ENCODE measurements at places on chromosomes 16 and 17.

DNA sequence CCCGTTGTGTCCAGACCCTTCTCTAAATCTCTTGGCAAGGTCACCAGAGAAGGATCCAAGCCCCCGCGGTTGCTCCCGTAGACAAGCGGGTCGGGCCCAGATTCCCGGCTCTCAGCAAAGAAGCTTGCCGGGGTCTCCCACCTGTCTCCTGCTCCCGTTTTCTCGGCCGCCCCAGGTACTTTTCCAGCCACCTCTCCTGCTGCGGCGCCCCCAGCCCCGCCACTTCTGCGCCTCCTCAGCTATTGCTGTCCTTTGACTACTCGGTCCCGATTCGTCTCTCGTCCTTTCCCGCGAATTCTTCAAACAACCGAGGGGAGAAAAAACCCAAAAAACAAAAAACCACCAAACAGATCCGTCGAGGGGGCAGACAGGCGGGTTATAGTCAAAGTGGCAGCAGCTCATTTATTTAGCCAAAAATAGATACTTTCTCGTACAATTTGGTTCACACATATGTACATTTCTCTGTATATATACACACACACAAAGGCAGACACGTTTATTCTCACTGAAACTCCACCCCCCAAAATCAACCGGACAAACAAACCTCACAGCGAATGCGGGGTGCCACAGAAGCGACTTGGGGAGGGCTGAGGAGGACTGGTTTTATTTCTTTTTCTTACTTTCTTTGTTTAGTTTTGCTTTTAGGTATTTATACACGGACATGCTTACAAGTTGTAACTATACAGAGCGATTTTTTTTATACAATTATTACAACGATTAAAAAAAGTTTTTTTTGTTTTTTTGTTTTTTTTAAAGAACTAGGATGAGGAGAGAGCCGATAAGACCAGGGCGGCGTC lies 3.5 kb downstream of the IRX3 start:
- DNase-seq, result no peak

GRCh38 chr16:23907457-23907902 lies 71.7 kb downstream of the PRKCB start:
- no peak for DNase-seq

GRCh38 chr17:73598212-73598611 lies 46.0 kb downstream of the SDK2 start:
- no peak for DNase-seq

DNA sequence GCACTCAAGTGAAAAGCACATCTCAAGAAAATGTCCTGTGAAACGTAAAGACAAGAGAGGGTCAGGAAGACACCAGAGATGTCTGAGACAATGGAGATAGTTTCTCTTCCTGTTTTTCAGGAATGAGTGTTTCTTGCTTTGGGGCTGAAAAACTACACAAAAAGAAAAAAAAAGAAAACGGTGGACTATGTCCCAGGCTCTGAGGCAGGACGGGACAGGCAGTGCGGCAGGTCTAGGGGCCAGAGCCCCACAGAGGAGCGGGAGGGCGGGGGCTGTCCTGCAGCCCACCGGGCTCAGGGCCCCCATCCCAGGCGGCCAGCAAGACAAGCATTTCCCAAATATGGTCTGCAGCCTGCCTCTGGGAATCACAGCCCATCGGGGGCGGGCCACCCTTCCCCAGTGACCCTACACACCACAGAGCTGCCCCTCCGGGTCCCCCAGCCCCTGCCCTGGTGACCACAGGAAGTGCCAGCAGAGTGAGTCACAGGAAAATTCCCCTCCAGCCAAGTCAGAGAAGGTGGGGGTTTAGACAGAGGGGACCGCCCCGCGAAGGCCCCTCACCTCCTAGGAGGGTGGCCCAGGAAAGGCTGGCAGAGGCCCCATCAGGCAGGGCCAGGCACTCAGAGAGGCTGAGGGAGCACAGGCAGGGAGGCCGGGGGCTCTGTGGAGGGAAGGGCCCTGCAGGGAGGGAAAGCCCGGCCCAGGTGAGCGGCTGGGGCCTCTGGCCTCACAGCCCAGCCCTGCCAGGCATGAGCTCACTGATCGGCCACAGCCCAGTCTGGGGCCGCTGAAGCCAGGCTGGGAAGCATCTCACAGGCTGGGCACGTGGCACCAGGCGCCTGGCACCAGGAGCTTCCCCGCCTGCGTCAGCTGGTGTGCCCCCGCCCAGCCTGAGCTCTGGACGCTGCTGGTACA lies 6.3 kb downstream of the BCAR1 start:
- DNase-seq, result no peak

DNA sequence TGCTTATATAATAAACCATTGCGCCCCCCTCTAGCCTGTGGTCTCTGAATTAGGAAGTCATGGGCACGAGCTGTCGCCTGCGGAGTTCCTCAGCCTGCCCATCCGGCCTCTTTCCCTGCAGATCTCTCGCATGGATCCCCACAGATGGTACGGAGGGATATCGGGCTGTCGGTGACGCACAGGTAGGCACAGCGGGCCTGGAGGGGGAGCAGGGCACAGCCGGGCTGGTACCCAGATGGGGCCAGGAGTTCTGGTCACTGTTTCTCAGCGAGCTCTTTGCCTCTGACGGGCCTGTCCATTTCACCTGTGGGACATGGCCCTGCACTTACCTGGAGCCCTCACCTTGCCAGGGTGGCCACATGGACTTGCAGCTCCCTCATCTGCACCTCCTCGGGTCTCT lies 42.6 kb upstream of the LGALS9 start:
- DNase-seq, result no peak

- peak; percentile 56 for DNase-seq
Observed at GRCh38 chr17:74512624-74513091, 18.6 kb downstream of the CD300LB start.

- no peak for DNase-seq
Observed at GRCh38 chr17:61361084-61361483, 38.6 kb upstream of the TBX2 start.

- DNase-seq, result no peak
Observed at GRCh38 chr16:12449374-12449773, 354.3 kb downstream of the CPPED1 start.

GRCh38 chr16:29662729-29663015 lies 375 bp upstream of the SPN start:
- no peak for DNase-seq

GRCh38 chr17:74642995-74643394 lies 19.5 kb upstream of the CD300E start:
- no peak for DNase-seq

GRCh38 chr17:57898487-57899311 lies 48.9 kb upstream of the MRPS23 start:
- no peak for DNase-seq

- DNase-seq, result no peak
Observed at GRCh38 chr17:35238821-35239220, 4.1 kb upstream of the SLFN5 start.

GRCh38 chr17:33387406-33387805 lies 94.3 kb upstream of the ASIC2 start:
- no peak for DNase-seq

DNA sequence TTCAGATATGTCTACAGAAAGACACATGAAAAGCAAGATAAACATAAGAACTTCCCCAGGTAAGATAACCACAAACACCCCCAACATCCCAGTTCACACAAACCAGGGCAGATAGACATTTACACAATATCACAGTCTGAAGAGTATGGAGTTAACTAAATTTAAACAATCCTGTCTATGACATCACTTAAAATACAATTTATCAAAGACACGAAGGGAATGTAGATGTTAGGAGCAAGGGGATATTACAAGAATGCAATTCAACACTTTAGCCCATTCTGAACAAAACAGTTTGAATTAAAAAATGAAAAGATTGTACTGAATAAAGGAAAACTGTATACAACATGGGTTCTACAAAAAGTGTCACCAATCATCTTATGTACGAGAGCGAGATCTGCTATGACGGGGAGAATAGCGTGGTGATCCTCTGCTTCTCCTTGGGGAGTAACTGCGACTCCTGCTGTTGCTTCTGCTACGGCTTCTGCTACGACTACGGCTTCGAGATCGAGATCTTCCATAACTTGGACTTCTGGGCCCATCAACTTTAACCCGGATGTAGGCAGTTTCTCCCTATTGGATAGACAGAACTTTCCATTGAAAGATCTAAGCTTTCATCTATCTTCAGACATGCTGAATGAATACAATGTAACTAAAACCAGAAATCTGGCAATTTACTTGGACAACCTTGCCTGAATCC lies 1.9 kb downstream of the SRSF1 start:
- no peak for DNase-seq

Measured in stimulated activated CD4-positive, alpha-beta T cell treated with anti-CD3 and anti-CD28 coated beads, Interleukin-15, amount 100 ng/mL, for 48 hours (primary cell).